ENCODE measurements at places on chromosomes 4 and X.
A peak's percentile ranks its signal among the peaks of the same experiment; 100 is the strongest.

DNA sequence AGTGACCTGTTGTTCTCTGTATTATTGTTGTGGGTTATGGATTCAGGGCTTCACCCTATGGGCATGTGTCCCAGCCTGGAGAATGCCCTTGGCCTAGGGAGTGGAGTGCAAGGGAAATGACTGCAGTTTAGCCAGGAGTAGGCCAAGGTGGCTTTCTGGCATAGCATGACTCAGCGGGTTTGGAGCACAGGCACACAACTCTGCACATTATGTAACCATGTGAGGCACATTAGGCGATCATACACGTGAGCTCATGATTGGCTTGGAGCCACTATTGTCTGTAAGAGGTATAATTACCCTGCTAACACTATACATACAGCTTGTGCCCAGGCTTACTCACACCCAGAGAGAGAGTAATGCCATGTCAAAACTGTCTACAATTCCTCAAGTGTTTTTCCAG lies 35.1 kb upstream of the TACR3 start:
- DNase-seq: no peak

GRCh38 chr4:21451032-21451431 lies 497.5 kb downstream of the KCNIP4 start:
- no peak for DNase-seq

DNA sequence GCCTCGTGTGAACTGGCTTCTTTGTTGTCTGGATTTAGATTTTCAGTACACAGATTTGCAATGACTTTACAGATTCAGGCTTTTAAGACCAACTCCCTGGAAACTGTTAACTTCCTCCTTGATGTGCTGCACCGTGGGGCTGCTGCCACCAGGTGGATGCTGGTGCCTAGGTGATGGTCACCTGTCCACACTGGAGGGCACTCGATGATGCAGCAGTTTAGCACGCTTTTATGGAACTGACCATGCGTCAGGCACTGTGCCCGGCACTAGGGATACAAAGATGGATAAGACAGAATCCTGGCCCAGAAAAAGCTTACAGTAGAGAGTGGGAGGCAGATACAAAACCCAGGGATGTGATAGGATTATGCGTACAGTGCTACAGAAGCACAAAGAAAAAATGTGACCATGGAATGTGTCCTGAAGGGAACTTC lies 180.7 kb downstream of the CEP135 start:
- DNase-seq: no peak

GRCh38 chr4:108540536-108540935 lies 79.8 kb upstream of the RPL34 start:
- DNase-seq: no peak

DNA sequence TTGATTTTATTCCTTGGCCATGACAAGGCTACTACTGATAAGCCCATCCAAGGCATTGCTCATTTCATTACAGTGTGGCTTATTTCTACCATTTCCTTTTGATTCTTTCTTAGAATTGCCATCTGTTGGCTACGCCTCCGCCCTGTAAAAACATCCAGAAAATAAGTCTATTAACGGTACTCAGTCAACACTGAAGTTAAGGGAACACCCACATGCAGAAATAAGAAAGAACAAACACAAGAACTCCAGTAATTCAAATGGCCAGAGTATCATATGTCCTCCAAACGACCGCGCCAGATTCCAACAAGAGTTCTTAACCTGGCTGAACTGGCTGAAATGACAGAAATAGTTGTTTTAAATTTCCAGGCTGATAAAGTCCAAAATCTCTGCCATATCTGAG lies 90.3 kb downstream of the CXXC4 start:
- DNase-seq: no peak

- DNase-seq: no peak
Observed at GRCh38 chr4:112526061-112526460, 10.1 kb upstream of the NEUROG2 start.

GRCh38 chr4:3871181-3871852 lies 105.1 kb downstream of the ADRA2C start:
- no peak for DNase-seq

DNA sequence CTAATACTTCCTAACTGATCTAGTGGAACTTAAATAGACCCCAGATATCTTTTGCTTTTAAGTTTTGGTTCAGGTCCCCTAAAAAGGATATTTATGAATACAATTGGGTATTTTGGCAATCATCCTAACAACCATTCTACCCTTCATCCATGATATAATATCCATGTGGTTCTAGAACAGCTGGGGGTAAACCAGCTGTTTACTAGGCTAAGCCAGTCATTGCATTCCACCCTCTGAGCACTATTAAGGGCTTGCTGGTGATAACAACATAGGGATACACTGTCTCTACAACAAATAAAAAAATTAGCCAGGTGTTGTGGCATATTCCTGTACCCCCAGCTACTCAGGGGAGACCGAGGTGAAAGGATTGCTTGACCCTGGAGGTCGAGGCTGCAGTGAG lies 54.8 kb upstream of the MAPK10 start:
- no peak for DNase-seq

- no peak for DNase-seq
Observed at GRCh38 chr4:86935566-86935852, 698 bp downstream of the AFF1 start.

GRCh38 chr4:48851651-48852050 lies 20.8 kb downstream of the OCIAD1 start:
- DNase-seq: no peak

DNA sequence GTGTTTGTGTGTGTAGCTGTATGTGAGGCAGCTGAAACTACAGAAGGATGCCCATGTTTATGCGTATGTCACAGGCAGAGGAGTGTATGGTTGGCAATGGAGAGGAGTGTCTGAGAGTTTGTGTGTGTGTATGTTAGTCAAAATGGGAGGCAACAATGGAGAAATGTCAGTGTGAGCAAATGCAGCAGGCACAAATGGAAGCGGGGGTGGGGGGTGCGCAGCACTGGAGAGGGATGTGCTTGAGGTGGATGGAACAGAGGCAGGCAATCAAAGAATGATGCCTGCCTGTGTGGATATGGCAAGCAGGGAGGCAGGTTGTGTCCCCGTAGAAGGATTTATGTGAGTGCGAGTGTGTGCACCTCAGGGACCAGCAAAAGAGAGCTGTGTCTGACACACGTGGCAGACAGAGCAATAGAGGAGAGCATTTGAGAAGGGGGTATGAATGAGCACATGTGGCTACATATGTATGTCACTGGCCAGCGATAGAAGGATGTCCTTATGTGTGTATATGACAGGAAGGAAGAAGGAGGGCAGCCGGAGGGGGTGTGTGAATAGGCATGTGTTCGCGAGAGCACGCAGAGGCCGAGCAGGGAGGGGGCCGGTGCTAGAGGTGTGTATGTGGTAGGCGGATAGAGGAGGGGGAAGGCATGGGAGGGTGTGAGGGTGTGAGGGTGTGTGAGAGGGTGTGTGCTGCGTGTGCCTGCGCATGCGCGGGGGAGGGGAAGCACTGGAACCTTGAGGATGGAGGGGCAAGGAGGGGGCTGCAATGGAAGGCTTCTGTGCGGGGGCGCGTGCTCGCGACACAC lies 1.1 kb downstream of the PJA1 start:
- DNase-seq: peak; percentile 26

GRCh38 chr4:187109636-187110035 lies 386.0 kb upstream of the FAT1 start:
- DNase-seq: no peak

- no peak for DNase-seq
Observed at GRCh38 chr4:104493081-104493831, 1.4 kb downstream of the CXXC4 start.

DNA sequence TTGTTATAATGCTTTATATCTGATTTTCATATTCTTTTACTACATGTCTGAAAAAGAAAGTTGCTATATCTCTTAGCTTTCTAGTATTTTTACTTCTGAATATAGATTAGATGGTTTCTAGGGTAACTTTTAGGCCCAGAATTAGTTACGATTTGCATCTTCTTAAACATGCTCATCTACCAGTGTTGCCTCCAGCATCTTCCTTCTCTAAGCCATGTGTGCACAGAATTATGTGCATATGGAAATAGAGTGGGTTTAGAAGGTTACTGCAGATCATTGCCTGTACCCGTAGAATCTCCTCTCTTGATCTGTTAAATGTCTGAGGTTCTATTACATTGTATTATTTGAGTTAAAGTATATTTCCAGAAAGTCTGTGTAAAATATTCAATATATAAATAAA lies 2.5 kb upstream of the TDO2 start:
- DNase-seq: no peak

GRCh38 chrX:110836982-110837381 lies 41.4 kb upstream of the CHRDL1 start:
- DNase-seq: no peak

GRCh38 chr4:32025851-32026459 lies 1305.8 kb downstream of the PCDH7 start:
- no peak for DNase-seq

GRCh38 chr4:79210636-79211049 lies 115.2 kb downstream of the NAA11 start:
- no peak for DNase-seq

- DNase-seq: no peak
Observed at GRCh38 chr4:145189981-145190380, 9.6 kb upstream of the OTUD4 start.

- peak; percentile 12 for DNase-seq
Observed at GRCh38 chr4:176357359-176358082, 37.8 kb downstream of the SPCS3 start.

DNA sequence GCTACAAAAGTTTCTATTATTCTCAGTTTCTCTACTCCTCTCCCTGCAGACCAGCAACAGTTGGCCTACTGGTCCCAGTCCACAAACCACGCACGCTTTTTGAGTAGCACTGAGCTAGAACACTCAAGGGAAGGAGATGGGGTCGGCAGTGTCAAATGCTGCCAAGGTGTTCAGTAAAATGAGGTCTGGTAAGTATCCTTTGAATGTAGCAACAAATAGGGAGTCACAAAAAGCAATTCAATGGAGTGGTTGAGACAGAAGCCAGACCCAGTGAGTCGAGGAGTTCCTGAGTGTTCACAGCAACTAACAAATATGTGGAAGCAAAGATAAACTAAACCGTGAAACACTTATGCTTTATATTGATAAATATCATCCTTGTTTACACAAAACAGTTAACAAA lies 355.7 kb downstream of the MID1IP1 start:
- no peak for DNase-seq

GRCh38 chr4:24557026-24558025 lies 27.0 kb downstream of the DHX15 start:
- no peak for DNase-seq

DNA sequence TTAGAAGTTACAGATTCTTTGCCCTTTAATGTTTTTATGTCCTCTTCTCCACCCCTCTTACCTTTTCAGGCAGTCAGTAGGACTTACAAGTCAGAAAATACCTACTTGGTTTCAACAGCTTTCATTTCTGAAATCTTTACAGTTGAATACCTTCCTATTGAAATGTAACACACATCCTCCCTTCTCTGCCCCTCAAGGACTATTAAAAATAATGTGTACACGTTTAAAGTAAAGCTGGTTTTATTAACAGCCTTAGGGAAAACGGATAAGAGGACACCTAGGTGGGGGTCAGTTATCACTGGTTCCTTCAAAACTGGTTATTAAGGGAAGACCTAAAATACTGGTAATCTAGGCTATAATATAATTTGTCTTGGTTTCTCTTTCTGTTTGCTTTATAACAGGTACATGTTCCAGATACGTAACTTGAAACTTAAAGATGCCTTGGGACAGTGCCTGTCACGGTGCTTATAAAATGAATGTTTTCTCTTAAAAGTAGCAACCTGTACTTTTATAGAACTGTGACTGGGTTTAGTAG lies 1.8 kb downstream of the CCSER1 start:
- no peak for DNase-seq

GRCh38 chrX:131818297-131818936 lies 204.7 kb upstream of the STK26 start:
- DNase-seq: no peak

DNA sequence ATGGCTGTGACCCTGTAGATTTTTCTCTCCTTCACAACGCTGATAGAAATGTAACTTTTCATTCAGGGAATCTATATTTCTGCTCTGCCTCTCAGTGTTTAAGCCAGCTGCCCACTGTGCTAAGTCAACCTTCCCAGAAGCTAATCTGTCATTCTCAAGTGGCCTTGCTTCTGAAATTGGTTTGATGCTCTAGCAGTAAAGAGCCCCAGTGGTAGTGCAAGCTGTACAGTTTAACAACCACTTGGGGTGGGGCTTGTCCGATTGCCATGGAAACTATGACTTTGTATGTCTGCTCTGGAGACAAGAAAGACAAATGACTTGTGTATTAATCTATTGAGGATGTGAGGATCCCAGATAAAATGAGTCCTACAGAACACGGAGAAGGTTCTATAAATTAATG lies 620.9 kb upstream of the GALNT7 start:
- DNase-seq: no peak

DNA sequence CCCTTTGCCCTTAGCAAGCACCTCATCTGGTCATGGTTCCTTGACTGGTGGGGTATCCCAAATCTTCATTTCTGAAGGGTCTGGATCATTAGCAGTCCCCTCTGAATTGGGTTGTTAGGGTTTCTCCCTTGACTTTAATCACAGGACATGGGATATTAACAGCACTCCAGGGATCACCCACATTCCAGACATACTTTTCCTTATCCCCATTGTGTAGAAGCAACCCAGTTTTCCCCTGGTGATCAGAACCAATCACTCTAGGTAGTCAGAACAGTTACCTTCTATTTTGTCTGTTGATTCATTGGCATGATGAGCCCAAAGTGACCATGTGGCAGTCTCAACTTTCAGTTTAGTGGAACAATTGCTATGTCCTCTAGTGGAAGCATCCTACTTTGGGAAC lies 29.1 kb upstream of the GRSF1 start:
- no peak for DNase-seq

GRCh38 chrX:54291758-54292157 lies 66.1 kb downstream of the WNK3 start:
- DNase-seq: no peak

- DNase-seq: no peak
Observed at GRCh38 chrX:112812741-112813140, 27.9 kb downstream of the AMOT start.

GRCh38 chrX:46860557-46860956 lies 23.7 kb downstream of the RP2 start:
- no peak for DNase-seq

DNA sequence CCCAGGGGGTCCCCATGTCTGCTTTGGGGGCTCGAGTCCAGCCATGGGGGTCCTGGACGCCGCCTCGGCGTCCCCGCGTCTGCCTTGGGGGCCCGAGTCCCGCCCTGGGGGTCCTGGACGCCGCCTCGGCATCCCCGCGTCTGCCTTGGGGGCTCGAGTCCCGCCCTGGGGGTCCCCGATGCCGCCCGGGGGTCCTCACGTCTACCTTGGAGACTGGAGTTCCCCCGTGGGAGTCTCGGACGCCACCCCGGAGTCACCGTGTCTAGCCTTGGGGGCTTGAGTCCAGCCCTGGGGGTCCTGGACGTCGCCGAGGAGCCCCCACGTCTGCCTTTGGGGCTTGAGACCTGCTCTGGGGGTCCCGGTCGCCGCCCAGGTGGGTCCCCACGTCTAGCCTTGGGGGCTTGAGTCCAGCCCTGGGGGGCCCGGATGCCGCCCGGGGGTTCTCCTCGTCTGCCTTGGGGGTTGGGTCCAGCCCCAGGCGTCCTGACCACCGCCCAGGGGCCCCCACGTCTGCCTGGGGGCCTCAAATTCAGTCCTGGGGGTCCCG lies 1.1 kb upstream of the GTPBP6 start:
- DNase-seq: no peak

Measured in GM19239 (cell line).